ENCODE measurements at places on chromosomes 6 and 20. TPM values are rescaled to one million over a fixed set of nuclear protein-coding genes. Genes with fewer than 3 reads are reported as not detected.

Gene KCNK5
- 4.3 TPM for total RNA-seq

Gene RBM39
- 660 TPM for total RNA-seq

Gene FNDC1
- total RNA-seq, result 0.15 TPM

Gene SIRPA
- 42.3 TPM for total RNA-seq

Gene MACROD2
- total RNA-seq, result 6.7 TPM

DNA sequence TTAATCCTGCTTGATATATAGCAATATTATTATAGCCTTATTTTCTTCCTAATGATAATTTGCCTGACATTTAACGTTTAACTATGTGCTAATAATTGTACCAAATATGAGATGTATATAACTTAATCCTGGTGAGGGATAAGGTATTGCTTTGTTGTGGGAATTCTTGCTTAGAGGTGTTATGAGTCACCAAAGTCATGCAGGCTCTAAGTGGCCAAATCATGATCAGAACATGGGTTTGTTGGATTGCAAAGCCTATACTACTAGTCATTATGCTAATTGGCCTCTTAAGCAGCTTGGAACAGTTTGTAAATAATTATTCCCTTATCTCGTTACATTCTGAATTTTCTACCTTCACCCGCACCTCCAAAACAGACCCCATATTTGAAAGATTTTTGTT, 21.9 kb upstream of the C6orf141 start:
- no peak for DNase-seq

GRCh38 chr6:147141711-147142308, 62.4 kb upstream of the STXBP5 start:
- no peak for DNase-seq

- DNase-seq, result no peak
Observed at GRCh38 chr20:11195169-11195568, 521.4 kb upstream of the JAG1 start.

- DNase-seq, result no peak
Observed at GRCh38 chr6:163404825-163405265, 9.7 kb upstream of the QKI start.

- no peak for DNase-seq
Observed at GRCh38 chr6:16731478-16732051, 29.7 kb downstream of the ATXN1 start.

DNA sequence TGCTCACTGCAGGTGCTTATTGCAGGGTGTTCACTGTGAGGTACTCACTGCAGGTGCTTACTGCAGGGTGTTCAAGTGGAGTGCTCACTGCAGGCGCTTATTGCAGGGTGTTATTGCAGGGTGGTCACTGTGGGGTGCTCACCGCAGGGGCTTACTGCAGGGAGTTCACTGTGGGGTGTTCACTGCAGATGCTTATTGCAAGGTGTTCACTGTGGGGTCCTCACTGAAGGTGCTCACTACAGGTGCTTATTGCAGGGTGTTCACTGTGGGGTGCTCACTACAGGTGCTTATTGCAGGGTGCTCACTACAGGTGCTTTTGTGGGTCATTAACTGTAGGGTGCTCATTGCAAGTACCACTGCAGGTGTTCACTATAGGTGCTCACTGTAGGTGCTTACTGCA, 20.2 kb downstream of the APMAP start:
- DNase-seq, result no peak

DNA sequence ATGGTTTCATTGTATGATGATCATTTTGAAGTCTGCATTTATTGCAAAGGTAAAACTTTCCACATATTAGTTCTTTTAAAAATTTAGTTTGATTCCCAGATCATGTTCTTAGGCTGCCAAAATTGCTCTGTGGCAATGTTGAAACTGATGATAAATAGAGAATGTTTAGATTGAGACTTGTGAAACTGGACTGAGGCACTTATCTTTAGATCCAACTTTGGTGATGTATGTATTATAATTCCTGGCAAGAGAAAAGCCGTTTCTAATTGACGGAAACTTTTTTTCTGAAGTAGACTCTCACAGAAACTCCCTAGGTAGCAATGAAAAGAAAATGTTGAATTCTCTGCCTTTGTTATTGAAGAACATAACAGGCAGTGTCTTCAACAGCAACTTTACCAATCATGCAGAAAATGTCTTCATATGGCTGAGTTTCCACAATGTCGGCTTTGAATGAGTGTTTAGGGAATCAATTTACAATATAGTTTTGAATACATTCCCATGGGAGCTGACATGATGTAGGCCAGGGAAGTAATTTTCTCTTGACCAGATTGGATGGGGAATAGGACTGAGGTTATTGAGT, 456.2 kb downstream of the CD109 start:
- DNase-seq, result no peak

GRCh38 chr6:108914235-108915022, 66.2 kb downstream of the ARMC2 start:
- DNase-seq, result no peak

DNA sequence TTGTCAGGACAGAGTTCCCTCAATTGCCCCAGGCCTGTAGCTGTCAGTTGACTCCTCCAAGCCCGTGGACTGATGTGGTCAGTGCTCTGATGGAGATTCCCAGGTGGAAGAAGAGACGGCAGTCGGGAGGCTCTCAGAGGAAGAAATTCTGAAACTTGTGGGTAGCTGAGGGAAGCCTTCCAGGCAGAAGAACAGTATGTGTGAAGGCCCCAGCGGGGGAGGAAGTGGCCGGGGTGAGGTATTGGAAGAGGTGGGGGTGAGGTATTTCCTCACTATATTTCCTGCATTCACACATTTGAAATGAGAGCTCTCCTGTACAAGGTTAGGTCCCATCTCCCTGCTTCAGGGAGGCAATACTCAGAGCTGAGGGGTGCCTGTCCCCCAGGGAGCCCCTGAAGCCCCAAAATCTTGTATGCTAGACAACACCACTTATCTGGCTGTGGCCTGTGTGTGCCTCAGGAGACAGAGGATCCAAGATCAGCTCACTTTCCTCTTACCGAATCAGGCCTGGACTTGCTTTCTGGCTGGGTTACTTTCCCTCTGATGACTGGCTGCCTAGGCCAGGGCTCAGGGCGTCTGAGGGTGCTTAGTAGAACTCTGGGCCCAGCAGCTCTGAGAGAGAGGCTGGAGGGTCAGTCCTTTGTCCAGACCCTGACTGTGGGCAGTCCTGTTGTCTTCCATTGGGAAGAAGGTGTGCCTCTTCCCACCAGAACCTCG, 49.3 kb upstream of the MYL9 start:
- no peak for DNase-seq

DNA sequence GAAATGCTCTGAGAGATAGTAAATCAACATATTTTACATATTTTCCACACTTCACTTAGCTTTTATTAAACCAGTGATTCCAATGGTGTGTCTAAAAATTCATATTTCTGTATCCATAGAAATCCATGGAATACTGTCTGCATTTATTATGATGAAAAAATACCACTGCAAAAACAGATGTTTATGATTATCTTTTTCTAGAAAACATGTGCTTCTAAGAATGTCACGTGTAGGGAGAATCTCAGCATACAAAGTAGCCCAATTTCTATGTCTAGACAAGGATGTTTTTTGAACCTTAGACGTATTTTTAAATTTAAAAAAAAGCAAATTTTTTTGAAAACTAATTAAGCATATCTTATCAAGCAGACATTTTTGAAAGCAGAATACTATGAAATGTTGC, 622.4 kb downstream of the TENT5A start:
- no peak for DNase-seq

DNA sequence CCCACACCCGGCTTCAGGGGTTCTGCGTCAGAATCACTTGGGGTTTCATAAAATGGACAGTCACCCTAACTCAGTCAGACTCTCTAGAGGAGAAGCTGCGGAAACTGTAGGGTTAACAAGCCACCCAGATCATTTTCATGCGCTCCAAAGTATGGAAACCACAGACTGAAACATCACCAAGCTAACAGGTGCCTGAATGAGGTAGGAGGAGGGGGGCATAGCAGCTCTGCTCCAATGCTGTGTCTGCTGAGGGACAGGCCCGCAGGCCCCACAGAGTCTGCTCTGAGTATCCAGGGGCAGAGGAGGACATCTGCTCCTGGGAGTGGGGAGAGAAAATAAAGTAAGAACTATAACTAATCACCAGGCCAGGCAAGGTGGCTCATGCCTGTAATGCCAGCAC, 97.1 kb upstream of the AKAP12 start:
- DNase-seq, result no peak
